ENCODE measurements at places on chromosomes 4 and X. TPM values are rescaled to one million over a fixed set of nuclear protein-coding genes. Genes with fewer than 3 reads are reported as not detected.

XAGE2 gene
- not detected for total RNA-seq

RRH gene
- 0.51 TPM for total RNA-seq

CDKL2 gene
- not detected for total RNA-seq

ODAPH gene
- not detected for total RNA-seq

P2RY8 gene
- 19.5 TPM for total RNA-seq

SULT1E1 gene
- not detected for total RNA-seq

RASL11B gene
- total RNA-seq: 55.6 TPM

TLR10 gene
- 55.7 TPM for total RNA-seq

GPR119 gene
- not detected for total RNA-seq

POU3F4 gene
- not detected for total RNA-seq

FOXR2 gene
- total RNA-seq: not detected

NRK gene
- 0.13 TPM for total RNA-seq

BEX1 gene
- total RNA-seq: 0.85 TPM

ARHGAP6 gene
- 10.9 TPM for total RNA-seq

SLC25A5 gene
- 247 TPM for total RNA-seq

GPR34 gene
- 11.2 TPM for total RNA-seq

TMEM150C gene
- total RNA-seq: 22.9 TPM

GLRB gene
- total RNA-seq: not detected

TBC1D9 gene
- 73.5 TPM for total RNA-seq

CTAG1B gene
- total RNA-seq: not detected

TEX13B gene
- total RNA-seq: not detected
